ENCODE measurements at places on chromosomes 1 and 21.
A peak's percentile ranks its signal among the peaks of the same experiment; 100 is the strongest.

GRCh38 chr1:194684636-194685035 is 1498.2 kb upstream of the B3GALT2 start:
- peak; percentile 62 for DNase-seq

- DNase-seq: no peak
Measured at GRCh38 chr1:112889052-112889768, 66.8 kb downstream of the SLC16A1 start.

DNA sequence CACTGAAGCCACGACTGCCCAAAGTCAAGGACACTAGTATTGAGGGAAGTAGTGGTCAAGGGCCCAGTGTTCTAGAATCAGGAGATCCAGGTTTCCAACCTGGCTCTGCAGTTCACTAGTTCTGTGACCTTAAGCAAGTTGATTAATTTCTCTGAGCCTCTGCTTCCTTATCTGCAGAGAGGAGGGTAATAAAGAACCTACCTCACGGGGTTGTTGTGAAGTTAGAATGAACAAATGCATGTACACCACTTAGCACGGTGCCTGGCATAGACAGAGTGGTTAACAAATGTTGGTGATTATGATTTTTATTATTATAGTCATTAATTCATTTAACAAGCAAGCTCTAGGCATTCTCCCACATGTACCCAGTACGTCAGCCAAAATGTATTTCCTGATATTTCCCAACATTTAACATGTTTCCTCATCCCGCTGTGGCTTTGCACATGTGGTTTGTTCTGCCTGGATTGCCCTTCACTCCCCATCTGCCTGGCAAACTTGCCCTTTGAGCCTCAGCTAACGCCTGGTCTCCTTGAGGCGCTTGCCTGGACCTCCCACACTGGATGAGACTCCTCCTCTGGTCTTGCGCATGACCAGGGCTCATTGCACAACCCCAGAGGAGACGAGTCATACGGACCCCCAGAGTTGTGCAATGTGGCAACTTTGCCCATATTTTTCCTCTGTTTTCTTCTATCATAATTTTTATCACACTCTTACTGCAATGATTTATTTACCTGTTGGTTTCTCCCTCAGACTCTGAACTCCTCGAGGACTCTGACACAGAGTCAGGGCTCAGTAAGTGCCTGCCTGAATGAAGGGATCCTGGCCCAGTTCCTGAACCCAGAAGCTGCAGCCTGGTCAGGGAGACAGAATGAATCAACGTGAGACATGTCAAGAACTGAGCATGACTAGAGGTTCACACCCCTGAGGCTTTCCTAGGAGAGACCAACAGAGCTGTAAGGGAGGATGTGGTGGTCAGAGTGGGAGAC is 20.7 kb upstream of the MFSD2A start:
- peak; percentile 87 for DNase-seq

- DNase-seq: peak; percentile 97
Measured at GRCh38 chr1:91844862-91845528, 41.0 kb downstream of the TGFBR3 start.

GRCh38 chr1:75085931-75086330 is 48.3 kb upstream of the LHX8 start:
- DNase-seq: no peak

GRCh38 chr1:208272713-208273112 is 28.5 kb upstream of the PLXNA2 start:
- no peak for DNase-seq

GRCh38 chr21:35543746-35544145 is 494.6 kb upstream of the RUNX1 start:
- DNase-seq: no peak

GRCh38 chr1:167467126-167467710 is 51.1 kb downstream of the CD247 start:
- peak; percentile 3 for DNase-seq

DNA sequence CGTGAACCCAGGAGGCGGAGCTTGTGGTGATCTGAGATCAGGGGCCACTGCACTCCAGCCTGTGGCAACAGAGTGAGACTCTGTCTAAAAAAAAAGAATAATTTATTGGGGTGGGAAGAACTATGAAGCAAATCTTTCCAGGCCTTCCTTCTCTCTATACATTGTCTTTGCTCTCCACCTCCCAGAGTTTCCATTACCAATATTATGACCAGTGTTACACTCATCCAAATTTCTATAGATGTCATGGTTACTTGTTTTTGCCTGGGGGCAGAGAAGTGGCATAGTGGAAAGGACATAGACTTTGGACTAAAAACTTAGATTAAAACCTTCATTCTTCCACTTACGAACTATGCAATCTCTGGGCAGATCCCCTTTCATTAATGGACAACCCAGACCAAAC is 10.1 kb downstream of the FASLG start:
- no peak for DNase-seq

DNA sequence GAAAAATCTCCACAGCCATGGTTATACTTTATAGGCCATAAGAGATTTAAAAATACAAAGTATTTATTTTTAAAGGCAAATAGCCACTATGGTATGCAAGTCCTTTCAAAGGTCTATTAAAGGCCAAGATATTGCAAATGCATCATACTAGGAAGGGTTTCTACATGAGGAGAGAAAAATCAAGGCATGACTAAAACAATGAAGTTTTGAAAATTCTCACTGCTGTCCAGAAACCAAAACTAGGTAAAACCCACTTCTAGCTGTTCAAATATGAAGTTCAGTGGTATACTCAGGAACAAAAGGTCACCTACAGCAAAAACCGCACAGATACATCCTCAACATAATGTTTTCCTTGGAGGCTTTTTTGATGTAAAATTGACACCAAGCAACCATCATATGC is 75.0 kb downstream of the EPS15 start:
- DNase-seq: no peak

GRCh38 chr1:86687595-86687994 is 16.8 kb upstream of the SH3GLB1 start:
- no peak for DNase-seq

GRCh38 chr1:5951846-5952410 is 40.3 kb downstream of the NPHP4 start:
- DNase-seq: no peak

DNA sequence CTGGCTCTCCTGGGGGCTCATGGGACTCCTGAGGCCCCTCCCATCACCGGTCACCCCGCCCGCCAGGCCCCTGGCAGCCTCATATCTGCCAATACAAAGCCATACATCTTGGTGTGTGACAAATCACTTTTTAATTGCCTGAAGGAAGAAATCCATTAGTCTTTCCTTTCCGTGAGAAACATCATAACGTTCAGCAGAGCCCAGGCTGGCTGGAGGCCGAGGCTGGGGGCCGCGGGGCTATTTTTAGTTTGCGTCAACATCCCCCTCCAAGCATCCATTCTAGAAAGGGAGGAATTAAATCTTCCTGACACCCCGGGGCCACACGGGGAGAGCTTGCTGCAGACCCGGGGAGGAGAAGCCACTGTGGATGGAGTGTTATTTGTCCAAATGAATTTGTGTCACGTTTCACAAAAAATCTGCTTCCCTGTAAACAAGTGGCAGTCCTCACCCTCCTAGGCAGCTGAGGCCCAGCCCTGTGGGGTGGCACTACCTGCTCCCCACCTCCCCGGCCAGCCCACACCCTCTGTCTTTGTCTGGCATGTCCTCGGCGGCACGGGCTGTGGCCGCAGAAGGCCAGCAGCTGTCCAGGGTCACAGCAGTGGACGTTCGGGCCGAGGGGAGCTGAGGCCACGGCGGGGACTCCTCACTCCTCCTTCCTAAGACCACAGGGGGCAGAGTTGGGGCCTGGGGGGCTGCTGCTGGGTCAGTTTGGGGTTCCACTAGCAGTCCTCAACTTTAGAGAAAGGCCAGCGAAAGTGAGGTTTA is 236.9 kb upstream of the VAMP3 start:
- DNase-seq: peak; percentile 73

- DNase-seq: peak; percentile 28
Measured at GRCh38 chr1:207035877-207036551, 3.5 kb upstream of the C1orf116 start.

- DNase-seq: no peak
Measured at GRCh38 chr1:94741510-94741909, 78.6 kb upstream of the SLC44A3 start.

DNA sequence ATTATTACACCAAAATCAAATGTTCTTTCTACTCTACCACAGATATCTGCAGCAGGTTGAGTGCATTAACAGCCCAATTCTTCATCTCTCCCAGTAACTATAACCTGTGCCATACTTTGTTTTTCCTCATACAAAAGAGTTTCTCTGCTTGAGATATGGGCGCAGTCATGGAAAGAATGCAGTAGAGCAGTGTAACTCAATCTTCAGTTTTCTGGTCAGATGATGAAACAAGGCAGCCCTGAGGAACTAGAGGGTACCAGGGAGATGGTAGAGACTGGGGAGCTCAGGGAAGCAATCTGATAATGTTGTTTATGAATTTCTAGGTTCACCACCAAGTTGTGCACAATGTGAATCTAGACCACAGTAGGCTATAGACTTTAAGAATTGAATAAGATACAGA is 39.6 kb downstream of the ASPM start:
- DNase-seq: no peak

- no peak for DNase-seq
Measured at GRCh38 chr1:8570465-8570864, 247.0 kb downstream of the RERE start.

DNA sequence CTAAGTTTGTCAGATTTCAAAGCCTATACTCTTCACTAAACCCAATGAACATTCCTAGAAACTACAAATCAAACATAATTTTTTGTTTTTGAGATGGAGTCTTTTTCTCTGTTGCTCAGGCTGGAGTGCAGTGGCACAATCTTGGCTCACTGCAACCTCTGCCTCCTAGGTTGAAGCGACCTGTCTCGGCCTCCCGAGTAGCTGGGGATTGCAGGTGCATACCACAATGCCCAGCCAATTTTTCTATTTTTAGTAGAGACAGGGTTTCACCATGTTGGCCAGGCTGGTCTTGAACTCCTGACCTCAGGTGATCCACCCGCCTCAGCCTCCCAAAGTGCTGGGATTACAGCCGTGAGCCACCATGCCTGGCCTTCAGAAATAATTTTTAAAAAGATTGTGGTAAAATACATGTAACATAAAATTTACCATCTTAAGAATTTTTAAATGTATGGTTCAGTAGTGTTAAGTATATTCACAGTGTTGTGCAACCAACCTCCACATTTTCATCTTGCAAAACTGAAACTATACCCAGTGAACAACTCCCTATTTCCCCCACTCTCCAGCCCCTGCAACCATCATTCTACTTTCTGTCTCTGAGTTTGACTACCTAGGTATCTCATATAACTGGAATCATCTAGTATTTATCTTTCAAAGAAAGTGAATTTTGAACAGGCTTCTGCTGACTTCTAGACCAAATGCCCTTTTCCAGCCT is 2.7 kb upstream of the CFAP141 start:
- no peak for DNase-seq

DNA sequence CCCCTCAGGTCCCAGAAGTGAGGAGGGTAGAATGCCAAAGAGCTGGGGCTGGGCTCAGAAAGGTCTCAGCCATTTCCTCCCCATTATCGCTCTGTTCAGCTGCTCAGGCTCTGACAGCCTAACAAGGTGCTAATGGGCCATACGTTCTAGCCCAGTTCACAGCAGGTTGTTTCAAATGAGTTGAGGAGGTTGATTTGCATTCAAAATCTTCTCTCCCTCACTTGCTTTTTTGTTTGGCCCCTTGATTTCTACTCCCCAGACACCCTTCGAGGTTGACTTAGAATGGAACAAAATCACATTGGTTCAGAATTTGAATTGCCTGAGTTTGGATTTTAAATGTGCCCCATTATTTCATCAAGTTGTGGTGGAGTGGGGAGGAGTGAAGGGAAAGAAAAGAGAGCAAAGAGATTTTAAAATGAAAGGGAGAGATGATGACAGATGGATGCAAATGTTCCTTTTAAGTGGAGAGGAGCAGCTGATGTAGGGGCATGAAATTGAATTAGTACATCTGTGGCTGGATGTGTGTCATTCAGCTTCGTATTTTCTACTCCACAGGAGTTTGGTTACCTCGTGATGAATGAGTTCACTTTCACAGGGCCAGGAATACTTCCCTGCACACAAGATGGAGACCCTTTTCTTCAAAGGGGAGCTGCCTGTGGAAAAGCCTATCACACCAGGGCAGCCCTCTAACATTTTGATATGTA is 425.8 kb upstream of the CAMK1G start:
- DNase-seq: no peak

DNA sequence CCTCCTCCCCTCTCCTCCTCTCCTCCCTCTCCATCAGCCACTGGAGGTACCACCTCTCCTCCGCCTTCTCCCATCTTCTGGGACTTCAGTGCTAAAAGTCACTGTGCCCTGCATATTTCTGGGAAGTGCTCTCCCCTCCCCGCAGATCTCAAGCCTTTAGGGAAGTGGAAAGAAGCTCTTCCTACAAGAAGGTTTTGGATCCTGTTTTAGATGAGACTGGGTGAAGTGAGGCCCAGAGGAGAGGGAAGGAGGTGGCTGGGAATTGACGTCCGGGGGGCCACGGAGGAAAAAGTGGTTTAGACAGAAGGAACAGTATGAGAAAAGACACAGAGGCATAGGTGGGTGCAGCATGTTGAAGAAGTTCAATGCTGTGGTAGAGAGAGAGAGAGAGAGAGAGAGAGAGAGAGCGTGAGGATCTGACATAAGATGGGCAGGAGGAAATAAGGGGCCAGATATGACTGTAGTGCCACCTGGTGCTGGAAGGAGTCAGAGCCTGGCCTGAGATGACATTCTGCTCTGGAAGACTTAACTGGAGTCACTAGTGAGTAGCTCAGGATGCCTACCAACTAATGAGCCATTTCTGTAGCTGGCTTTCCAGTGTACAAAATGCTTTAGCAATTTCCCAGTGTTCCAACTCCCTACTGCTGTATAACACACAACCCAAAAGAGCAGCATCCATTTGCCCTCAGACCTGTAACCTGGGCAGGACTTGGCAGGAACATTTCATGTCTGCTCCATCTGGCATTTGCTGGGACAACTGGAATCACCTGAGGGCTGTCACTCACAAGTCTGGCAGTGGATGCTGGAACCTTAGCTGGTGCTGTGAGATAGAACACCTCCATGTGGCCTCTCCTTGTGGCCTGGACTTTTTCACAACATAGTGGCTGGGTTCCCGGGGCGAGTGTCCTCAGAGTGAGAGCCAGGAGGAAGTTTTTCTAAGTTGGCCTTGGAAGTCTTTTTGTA is 16.6 kb upstream of the ZSCAN20 start:
- peak; percentile 85 for DNase-seq

GRCh38 chr21:45945868-45946210 is 35.7 kb upstream of the COL6A1 start:
- no peak for DNase-seq

DNA sequence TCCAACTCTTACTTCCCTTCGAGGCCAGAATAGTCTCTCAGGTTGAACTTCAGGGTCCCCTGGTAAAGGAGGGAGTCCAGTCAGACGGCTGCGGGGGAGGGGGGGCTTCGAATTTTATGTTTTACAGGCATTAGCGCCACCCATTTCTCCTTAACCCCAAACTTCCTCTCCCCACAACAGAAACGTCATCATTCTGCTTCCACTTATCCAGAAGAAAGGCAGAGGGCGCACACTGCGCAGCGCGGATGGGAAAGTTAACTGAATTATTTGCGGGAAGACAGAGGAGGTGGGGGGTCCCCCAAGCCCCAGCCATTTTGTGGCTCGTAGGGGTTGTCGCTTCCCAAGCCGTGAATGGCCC is 529 bp upstream of the PRMT2 start:
- DNase-seq: peak; percentile 93

- peak; percentile 54 for DNase-seq
Measured at GRCh38 chr1:84122780-84123382, 21.2 kb upstream of the PRKACB start.

GRCh38 chr1:155867766-155868165 is 8.4 kb downstream of the SYT11 start:
- no peak for DNase-seq

Data from fibroblast of skin of right biceps (primary cell).